ENCODE measurements at places on chromosomes 6 and 20. TPM values are rescaled to one million over a fixed set of nuclear protein-coding genes. Genes with fewer than 3 reads are reported as not detected.

Gene CNKSR3
- 1.9 TPM for polyA plus RNA-seq

Gene COL11A2
- polyA plus RNA-seq: 0.31 TPM

Gene NRSN1
- polyA plus RNA-seq: not detected

Gene SLC35D3
- polyA plus RNA-seq: not detected

DNA sequence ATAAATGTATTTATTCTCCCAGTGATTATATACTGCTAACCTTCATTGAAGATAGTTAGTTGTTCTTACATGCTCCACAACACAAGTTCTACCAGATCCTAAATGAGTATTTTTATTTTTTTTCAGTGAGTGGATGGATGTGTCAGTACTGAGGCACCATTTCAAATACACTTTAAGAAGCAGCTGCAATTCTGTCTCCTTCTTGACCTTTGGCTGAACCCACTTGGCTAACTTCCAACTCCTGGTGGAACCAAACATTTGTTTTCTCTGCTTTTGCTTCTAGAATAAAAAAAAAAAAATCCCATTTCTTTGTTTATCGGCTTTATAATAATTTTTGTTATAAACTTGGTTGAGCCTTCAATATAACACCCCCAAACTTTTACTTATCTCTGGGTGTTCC, 458.3 kb upstream of the MAP3K7 start:
- no peak for DNase-seq
